Central memory CD8-positive, alpha-beta T cell (primary cell): ENCODE measurements at places on chromosomes 4 and X.

DNA sequence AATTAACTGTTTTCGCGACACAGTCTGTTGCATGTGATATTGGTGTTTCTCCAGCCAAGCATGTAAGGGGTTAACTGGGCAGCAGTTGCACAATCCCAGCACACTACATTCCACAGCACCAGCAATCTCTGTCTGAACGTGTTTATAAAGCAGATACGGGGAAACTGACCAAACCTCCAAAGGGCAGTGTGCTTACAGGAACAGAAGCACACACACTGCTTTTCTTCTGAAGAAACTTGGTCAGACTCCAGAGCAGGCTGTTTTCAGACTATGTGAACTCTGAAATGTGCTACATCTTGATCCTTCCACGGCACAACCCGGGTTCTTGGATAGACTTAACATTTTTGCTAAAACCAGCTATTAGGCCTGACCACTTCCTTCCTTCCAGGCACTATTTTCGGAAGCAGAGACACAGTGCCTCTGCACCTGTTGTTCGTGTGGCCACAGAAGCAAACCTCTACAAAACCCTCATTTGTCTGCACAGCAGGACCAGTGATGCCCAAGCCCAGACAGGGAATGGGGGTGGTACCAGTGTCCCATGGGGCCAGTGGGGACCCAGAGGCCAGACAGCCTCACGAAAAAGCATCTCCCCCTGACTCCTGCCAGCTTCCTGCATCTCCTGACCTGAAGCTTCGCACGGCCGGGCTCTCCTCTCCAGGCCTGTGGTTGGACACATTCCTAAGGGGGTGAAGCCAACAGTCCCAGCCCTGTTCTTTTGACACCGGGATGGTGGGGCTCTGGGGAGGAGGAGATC is 90.1 kb downstream of the IRF2 start:
- DNase-seq = no peak

DNA sequence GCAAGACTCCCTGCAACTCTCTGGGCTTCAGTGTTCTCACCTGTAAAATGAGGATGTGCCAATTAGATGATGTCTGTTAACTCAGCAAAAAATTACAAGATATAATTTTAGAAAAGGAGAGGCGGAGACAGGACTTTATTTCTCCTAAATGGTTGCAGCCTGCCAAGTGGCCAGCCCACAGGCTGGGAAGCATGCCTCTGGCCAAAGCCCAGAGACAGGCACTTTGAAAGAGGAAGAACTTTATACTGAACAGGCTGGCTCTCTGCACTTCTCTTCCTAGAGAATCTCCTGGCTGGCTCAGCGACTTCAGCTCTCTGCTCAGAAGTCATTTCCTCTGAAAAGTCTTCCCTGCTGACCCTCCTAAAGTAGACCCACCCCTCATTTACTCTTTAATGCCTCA is 3.7 kb downstream of the PRDM5 start:
- no peak for DNase-seq

GRCh38 chrX:33923262-33923661 is 208.9 kb downstream of the FAM47A start:
- no peak for DNase-seq

GRCh38 chr4:26780539-26780938 is 80.1 kb upstream of the STIM2 start:
- no peak for DNase-seq

DNA sequence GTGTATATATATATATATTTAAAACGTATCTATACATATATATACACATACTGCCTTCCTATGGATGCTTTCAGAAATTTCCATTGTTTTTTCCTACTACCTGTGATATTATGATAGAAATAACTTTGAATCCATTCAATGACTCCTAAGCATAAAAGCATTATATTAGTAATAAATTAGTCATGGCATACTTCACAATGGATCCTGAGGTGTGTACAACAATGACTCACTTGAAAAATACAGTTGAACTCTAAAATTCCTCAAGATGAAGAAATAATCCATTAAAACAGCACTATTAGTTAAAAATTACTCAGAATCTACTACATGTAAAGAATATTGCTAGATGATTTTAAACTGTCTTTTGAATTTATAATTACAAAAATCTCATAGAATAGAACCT is 201.1 kb downstream of the STPG2 start:
- no peak for DNase-seq

DNA sequence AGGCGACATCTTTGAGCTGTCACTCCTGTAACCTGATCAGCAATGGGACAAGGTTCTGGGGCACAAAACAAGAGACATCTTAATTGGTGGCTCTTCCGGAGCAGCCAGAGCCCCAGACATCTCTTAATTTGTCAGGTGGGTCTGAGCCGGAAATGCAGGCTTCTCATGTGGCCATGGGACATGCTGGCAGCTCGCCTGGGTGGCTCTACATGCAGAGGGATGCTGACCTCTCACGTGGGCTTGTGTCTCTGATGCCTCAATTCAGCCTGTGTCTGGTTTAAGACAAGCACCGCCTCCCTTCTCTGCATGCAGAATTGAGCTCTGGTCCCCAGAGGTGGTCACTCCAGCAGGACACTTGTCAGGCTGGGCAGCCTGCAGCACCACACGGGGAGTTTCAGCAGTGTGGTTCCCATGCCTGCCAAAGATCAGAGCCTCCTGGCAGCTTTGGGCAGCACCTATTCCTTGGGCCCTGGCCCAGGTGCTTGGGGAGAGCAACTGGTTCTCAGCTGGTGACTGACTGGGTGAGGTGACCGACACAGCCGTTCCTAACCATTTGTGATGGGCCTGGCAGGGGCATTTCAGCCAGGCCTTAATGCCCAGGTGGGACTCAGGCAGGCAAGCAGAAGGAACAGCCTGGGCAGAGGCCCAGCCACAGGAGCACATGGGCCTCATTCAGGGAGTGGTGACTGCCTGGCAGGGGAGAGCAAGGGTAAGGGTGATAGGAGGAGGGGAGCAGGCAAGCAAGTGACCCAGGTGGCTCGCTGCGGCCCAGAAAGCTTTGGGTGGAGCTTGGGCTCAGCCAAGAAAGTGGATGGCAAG is 53.4 kb downstream of the HMX1 start:
- DNase-seq = peak; percentile 11

DNA sequence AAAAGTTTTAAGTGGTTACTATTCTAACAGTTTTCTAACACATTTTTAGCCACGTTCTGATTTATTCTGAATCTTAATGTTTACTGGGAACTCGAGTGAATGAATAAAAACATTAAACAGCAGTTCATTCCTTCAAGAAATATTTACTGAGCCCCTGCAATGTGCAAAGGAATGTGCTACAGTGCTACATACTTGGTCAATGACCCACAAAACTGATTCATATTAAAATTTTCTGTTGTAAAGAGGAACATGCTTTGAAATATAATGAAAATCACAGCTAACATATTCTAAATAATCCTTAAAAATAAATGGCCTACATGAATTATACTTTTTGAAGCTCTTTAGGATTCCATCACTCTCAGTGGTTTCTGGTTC is 78.7 kb downstream of the ARAP2 start:
- no peak for DNase-seq

- no peak for DNase-seq
Observed at GRCh38 chr4:8700531-8700930, 108.0 kb downstream of the CPZ start.

DNA sequence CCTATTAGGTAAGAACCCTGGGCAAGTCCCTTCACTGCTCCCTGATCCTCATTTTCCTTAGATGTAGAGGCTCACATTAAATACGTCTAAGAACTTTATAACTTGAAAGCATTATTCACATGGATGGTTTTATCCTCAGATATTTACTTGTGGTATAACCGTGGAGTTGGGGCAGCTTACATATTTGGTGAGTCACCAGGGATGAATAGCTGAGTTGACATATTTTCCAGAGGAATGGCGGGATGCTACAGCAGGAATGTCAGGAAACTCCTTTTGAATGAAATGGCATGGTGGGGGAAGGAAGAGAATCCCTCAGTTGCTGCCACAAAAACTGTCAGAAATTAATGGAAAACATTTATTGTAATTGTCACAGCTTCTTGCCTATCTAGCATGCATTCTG is 165.3 kb upstream of the RPS6KA3 start:
- no peak for DNase-seq

- no peak for DNase-seq
Observed at GRCh38 chr4:119652998-119653397, 24.4 kb upstream of the PDE5A start.

GRCh38 chr4:152206646-152207377 is 329.1 kb downstream of the FBXW7 start:
- DNase-seq = no peak

GRCh38 chrX:32195611-32196010 is 1015.7 kb downstream of the DMD start:
- DNase-seq = no peak

DNA sequence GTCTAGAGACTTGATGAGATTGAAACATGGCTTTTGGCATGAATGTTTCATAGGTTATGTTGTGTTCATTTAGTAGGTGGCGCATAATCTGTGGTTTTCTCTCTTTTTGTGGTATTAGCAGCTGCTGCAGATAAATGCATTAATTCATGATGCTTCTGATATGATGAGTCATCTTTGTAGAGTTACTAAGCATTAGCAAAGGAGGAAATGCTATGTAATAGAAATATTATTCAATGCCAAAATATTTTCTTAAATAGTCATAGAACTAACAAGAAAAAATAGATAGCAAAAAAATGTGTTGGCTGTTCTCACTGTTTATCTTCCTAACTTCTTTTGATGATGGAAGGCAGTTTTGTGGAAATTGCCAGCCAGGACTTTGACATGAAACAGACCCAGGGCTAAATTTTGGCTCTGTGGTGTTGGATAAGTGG is 3.6 kb downstream of the ZXDB start:
- DNase-seq = no peak

DNA sequence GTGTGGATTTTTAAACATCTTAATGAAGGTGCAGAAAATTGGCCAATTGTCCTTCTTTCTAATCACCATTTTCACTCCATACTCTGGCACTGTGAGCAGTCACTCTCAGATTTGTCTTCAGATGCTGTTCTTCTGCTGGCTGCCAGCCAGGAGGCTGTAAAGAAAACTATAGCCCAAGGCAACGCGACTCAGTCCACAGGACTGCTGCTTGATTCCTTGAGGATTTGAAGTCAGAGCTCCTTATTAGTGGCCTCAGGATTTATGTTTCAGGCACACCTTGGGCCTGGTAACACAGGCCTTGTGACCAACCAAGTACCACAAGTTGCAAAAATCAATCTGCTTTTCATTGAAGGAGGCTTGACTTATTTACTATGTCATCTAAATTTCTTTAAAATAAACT is 342.6 kb downstream of the GPM6A start:
- DNase-seq = no peak

DNA sequence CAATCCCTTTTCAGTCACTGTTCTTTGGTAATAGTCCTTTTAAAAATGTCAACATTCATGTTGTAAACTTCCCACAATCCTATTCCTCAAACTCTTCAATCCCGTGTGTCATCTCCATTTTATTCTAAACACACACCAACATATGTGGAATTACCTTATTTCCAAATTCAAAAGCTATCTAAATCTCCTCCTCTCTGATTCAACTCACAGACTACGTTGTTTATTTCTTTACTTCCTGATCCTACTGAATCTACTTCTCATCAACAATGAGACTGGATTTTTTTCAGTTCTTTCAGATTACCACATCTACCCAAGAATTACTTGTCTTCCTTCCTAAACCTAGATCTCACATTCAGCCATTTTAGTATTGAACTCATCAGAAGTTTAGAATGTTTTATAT is 188.2 kb downstream of the GABRB1 start:
- no peak for DNase-seq

DNA sequence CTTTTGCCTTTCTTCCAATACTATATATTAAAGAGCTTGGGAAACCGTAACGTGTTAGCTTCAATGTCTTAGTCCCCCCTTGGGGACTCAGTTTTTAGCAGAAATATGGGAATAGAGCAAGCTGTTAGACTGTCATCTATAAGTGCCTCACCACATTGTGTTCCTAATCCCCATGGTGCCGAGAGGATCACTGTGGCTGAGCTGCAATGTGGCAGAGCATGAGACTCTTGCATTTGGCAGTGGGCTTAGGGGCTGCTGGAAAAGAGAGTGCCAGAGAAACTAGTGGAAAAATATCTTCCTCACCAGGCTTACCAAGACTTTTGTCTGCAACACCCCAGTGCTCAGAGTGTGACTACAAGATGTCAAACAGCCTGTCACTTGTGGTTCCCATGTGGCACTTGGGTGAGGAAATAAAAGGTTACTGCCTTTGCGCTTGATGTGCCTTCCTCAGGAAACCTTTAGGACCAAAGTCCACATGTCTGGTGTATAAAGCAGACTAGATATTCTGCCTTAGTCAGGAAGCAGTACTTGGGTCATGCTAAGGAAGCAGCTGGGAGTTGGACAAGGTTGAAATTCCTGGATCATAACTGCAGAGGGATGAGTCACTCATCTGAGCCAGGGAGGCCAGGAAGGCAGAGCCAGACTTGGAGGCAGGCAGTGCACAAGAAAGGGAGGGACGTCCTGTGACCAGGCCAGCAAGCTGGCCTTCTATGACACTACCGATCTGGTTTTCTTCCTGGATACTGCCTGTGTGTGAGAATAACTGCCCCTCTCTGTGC is 9.7 kb upstream of the MAGEA4 start:
- no peak for DNase-seq

DNA sequence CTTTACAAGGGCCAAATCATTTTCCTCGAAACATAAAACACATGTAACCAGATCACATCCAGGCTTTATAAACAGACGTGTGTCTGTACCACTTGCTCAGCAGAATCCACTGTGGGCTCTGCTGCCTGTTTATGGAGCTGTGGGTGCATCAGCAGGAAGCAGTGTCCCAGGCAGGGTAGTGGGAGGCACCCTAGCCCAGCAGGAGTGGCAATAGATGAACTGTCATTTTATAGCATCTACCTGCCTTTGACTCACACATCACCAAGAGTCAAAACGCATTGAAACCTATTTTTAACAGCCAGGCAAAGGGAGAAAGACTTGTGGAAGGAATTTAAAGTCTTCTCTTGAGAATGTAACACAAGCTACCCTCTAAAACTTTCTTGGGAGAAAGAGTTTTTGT is 169.1 kb upstream of the TENM3 start:
- no peak for DNase-seq

DNA sequence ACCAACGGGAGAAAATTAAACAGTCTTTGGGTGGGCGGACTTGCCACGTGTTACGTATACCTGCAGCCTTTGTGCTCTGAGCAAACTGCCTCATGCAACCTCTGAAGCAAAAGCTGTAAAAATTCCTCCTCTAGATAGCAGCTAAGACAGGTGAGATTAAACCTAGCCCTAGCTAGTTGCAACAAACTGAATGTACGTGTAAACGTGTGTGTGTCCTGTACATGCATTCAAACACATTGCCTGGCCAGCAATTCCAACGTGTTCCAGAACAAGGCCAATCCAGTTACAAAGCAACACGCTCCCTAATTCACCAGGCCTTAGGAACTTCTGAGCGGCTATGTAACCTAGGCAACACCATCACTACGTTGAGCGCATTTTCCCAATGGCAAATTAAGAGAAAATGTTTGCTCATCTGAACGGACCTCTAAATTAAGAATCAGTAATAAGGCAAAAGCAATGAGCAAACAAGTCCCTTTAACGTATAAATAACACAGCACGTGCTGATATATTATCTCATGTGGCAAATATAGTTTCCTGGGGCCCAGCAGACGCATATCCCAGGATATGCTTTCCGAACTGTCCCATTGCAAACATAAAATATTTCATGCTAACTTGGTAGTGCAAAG is 792 bp downstream of the PPID start:
- no peak for DNase-seq
